ENCODE measurements at places on chromosomes 4 and X.
A peak's percentile ranks its signal among the peaks of the same experiment; 100 is the strongest.

DNA sequence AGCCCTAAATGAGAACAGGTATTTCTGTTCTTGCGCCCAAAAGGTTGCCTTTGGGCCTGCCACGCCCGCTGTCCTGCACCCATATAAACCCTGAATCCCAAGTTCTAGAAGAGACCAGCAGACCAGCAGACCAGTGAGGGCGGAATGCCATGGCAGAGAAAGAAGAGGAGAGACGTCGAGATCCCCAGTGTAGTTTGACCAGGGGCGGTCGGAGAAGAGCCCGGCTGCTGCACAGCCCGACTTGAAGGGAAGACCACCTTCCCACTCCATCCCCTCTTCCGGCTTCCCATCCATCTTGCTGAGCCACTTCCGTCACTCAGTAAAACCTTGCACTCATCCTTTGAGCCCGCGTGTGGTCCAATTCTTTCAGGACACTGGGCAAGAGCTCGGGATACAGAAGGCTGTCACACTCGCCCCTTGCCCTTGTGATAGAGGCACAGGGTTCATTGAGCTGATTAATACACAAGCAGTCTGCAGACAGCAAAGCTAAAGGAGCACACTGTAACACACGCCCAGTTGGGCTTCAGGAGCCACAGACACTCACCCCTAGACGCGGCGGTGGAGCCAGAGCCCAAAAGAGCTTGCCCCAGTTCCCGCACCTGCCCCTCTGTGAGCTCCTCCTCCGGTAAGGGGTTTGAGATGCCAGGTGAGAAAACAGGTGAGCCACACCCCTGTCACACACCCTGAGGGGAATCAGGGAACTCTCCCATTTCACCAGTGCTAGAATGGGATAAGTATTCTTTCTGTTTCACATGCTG, 230.8 kb downstream of the PCDH10 start:
- no peak for DNase-seq

DNA sequence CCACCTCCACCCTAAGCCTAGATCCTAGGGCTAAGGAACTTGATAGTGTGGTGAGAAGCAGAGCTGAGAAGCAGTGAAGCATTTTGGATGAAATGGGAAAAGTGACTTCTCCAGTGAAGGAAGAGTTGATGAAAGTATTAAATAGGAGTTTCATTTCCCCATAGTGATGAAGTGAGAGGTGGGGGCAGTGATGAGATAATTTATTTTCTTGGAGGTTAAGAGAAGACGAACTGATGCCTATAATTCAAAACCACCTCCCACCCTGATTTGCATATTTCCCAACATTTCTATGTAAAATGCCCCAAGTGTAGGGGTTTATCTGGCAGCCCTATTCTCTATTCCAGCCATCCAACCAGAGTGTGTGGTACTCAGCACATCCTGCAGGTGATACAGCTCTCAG, 6.3 kb downstream of the LONRF3 start:
- no peak for DNase-seq

GRCh38 chrX:43527801-43528200, 128.3 kb upstream of the MAOA start:
- DNase-seq: no peak

- no peak for DNase-seq
Measured at GRCh38 chr4:126455865-126456264, 1141.1 kb downstream of the FAT4 start.

DNA sequence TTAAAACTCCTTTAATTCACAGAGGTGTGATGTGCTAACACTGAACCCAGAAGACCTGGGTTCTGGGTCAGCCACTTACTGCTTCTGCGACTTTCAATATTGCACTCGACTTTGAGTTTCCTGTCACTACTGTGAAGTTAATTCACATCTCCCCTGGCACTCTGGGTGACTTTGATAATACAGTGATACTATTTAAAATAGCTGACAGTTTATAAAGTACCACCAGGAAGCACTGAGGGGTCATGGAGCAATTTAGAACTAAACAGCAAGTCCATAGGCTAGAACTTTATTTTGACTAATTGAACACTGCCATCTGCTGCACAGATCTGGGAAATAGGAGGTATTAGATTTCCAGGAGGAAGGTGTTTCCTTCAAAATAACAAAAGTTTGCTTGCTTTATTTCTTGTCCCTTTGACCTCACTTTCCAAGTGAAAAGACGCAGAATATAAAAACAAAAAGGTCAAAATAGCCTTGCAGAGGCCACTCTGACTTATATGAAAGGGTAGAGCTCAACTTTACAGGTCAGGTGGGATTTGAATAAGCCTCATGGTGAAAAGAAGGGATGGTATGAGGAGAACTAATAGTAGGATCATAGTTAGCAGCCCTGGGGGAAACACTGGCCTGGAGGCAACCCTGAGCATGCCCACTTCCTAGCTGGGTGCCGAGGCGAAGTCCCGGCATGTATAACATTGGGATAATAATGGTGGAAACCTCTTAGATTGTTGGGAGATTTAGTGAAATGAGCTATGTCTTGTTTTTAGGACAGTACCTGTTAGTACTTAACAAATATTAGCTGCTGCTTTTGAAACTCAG, 53.4 kb downstream of the ZNF518B start:
- no peak for DNase-seq

DNA sequence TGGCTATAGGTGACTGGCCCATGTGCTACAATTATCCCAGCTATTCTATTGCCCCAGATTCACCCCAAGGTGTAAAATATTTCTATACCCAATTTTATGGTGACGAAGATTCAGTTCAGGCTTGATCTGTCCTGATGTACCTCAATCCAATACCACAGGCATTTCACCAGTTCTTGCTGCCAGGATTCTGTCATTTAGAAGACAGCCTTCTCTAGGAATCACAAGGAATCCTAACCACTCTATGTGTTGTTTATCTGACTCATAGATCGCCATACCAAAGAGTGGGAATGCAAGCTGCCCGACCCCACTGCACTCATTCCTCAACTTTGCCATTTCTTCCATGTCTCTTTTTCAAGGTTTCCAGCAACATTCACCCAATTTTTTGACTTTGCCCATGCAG, 355.0 kb upstream of the EMCN start:
- DNase-seq: no peak

DNA sequence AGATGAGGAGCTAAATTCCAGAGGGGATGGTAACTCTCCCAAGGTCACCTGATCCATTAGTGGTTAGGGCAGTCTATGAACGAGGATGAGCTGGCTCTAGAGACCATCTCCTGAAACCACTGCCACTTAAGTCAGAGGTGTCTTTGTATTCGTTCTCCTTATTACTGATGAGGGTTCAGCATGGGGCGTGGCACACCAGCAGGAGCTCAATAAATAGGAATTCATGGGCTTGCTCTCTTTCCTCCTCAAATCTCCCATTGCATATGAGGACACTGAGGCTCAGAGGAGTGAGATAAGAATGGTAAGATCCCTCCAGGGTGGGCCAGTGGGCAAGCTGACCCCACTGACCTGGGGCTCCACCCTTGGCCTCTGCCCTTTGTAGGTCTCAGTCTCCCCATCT, 1.7 kb upstream of the GATA1 start:
- no peak for DNase-seq

- no peak for DNase-seq
Measured at GRCh38 chr4:73607375-73608033, 12.7 kb downstream of the RASSF6 start.

DNA sequence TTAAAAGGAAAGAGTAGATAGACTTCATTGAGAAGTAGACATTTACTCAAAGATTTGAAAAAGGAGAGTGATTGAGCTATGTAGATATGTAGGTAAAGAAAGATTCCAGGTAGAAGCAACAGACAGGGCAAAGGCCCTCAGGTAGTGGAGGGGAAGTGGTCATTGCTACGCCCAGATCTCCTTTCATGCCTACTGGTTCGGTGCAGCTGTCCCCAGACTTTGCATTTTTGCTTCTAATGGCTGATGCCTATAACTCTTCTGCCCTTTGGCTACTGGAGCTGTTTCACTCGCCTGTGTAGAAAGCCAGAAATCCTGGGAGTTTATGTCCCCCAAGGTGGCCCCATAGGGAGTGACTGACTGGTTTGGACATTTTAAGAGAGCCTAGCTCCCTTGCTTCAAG, 16.9 kb upstream of the ARMCX2 start:
- DNase-seq: no peak

DNA sequence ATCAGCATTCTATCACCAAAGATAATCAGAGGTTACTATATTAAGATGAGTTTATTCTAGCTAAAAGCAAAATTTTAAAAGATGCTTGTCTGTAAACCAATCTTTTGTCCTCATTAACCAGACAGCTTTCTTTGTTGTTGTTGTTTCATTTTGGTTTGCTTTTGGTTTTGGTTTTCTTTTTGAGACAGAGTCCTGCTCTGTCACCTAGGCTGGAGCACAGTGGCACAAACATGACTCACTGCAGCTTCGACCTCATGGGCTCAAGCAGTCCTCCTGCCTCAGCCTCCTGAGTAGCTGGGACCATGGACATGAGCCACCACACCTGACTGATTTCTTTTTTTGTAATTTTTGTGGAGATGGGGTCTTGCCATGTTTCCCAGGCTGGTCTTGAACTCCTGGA, 102.9 kb downstream of the COX18 start:
- DNase-seq: no peak

GRCh38 chrX:33128048-33128805, 83.1 kb downstream of the DMD start:
- no peak for DNase-seq

DNA sequence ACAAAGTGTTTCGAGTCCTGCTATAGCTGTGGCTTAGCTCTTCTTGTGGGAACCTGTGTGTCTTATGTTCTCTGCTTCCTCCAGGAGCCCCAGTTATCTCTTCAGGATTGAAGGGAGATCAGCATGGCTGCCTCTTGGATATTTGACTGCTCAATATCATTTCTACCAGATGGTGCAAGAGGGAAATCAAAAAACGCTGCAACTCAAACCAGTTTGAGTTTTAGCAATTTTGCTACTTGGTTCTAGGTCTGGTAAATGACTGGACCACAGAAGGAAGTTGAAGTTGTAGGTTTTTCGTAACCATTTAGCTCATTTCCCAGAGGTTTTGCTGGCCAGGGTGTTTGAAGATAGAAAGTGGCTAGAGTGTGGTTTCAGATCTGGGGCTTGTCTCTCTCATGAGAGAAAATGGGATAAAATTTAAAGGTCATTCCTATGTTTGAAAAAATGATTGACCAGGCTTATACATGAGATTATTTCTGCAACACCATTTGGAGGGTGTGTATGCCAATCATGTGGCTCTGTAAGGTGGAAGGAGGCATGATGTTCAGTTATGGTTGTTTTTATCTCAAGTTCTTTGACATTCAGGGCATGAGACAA, 210.4 kb downstream of the SPRY1 start:
- DNase-seq: no peak

- DNase-seq: no peak
Measured at GRCh38 chr4:2754848-2755819, 1.0 kb downstream of the TNIP2 start.

DNA sequence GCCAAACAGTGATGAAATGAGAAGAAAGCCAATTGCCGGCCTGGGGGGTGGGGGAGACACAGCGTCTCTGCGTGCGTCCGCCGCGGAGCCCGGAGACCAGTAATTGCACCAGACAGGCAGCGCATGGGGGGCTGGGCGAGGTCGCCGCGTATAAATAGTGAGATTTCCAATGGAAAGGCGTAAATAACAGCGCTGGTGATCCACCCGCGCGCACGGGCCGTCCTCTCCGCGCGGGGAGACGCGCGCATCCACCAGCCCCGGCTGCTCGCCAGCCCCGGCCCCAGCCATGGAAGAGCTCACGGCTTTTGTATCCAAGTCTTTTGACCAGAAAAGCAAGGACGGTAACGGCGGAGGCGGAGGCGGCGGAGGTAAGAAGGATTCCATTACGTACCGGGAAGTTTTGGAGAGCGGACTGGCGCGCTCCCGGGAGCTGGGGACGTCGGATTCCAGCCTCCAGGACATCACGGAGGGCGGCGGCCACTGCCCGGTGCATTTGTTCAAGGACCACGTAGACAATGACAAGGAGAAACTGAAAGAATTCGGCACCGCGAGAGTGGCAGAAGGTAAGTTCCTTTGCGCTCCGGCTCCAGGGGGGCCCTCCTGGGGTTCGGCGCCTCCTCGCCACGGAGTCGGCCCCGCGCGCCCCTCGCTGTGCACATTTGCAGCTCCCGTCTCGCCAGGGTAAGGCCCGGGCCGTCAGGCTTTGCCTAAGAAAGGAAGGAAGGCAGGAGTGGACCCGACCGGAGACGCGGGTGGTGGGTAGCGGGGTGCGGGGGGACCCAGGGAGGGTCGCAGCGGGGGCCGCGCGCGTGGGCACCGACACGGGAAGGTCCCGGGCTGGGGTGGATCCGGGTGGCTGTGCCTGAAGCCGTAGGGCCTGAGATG, at the start of gene SHOX:
SHOX (plus strand) TSS at position 180 of the 885 bp plus-strand sequence; CDS start at position 287, 107 bp downstream.
- no peak for DNase-seq

- peak; percentile 51 for DNase-seq
Measured at GRCh38 chrX:42714981-42715700, 62.8 kb downstream of the PPP1R2C start.

GRCh38 chr4:26110493-26110892, 196.5 kb downstream of the SMIM20 start:
- no peak for DNase-seq

DNA sequence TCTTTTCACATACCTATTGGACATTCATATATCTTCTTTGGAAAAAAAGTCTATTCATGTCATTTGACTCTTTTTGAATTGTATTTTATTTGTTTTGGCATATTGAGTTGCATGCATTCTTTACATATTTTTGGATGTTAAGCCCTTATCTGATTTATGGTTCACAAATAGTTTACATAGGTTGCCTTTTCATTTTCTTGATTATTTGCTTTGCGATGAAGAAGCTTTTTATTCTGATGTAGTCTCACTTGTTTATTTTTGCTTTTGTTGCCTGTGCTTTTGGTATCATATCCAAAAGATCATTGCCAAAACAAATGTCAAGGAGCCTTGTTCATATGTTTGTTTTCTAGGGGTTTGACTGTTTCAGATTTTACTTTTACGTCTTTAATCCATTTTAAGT, 43.9 kb downstream of the SPOCK3 start:
- no peak for DNase-seq

GRCh38 chrX:109732017-109732801, 848 bp downstream of the ACSL4 start:
- peak; percentile 8 for DNase-seq

DNA sequence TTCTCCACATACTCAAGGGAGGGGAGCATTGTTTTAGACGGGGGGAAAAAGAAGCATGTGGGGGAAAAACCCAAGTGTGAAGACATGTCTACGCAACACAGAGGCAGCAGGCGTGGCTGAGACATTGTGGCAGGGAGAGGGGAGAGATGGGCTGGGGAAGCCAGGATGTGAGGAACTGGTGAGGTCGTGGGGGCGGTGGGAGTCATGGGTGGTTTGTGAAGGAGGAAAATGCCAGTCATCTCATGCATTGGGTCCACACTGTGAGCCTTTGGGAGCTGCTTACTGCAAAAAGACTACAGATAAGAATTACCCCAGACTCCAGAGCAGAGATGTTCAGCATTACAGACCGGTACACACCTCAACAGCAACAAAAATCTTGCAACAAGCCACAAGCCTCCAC, 2.1 kb downstream of the JAKMIP1 start:
- DNase-seq: no peak

- no peak for DNase-seq
Measured at GRCh38 chr4:121927948-121928347, 23.9 kb downstream of the TRPC3 start.

DNA sequence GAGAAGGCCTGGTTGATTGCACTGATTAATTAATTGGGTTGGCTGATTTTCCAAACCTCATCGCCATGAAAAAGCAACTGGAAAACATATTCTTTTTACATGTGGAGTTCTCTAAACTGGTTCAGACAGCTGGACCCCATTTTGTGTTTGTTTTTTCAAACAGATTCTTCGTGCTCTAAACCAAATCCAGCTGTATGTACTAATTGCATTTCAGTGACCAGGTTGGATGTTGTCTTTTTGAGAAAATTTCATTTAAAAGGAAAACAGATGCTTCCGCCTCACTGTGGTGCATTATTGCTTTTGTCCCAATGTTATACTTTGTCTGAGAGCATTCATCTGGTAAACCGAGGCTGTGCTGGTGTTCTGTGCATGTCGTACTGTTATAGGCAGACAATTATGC, 67.8 kb upstream of the LNX1 start:
- DNase-seq: no peak
